ENCODE measurements at places on chromosomes 2 and 18.

GRCh38 chr18:52228166-52228565 is 111.8 kb upstream of the DCC start:
- DNase-seq: no peak

DNA sequence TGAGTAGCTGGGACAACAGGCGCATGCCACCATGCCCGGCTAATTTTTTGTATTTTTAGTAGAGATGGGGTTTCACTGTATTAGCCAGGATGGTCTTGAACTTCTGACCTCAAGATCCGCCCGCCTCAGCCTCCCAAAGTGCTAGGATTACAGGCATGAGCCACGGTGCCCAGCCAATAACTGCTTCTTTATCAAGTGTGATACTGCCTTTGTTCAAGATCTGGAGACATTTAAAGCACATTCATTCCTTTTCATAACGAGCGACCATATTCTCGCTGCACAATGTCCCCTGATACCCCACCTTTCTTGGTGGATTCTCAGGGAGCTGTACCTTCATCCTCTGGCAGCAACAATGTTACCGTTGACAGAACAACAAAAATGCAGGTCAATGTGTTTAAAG is 75.4 kb downstream of the PIEZO2 start:
- no peak for DNase-seq

GRCh38 chr2:71823526-71823925 is 324.1 kb downstream of the CYP26B1 start:
- no peak for DNase-seq

DNA sequence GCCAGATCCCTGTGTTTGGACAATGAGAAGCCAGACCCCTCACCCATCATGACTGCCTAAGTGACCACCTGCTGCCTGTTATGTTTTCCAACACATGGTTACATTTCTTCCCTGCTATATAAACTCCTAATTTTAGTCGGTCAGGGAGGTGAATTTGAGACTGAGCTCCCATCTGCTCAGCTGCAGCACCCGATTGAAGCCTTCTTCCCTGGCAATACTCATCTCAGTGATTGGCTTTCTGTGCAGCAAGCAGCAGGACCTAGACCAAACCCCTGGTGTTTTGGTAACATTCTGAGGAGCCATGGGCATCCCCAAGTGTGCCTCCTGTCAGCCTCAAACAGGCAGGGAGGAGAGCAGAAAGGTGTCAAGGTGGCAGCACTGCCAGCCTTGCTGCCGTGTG is 141.2 kb downstream of the CD8B2 start:
- DNase-seq: no peak

GRCh38 chr2:169673921-169674320 is 20.3 kb downstream of the CFAP210 start:
- DNase-seq: no peak

DNA sequence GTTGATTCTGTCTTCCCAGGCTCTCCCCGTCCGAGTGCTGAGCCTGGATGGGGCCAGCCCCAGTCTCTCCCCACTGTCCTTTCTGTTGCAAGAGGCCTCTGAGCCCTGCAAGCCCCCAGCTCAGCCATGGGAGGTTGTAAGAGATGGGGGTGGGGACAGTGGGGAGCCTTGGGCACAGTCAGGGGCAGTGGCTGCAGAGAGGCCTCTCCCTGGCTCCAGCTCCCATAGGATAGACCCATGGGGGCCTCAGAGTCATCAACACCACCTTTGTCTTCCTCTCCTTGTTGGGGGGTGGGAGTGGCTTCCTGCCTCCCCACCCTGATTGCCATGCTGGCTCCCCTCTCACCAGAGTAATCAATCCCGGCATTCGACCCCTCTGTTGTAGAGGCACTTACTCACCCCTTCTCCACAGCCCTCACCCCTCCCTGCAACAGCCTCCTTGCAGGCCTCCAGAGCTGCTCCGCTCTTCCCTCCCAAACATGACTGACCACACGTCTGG is 37.5 kb upstream of the NPAS2 start:
- DNase-seq: no peak

- DNase-seq: peak; percentile 49
Observed at GRCh38 chr18:77106331-77106730, 26.3 kb downstream of the MBP start.

- no peak for DNase-seq
Observed at GRCh38 chr2:66570471-66570870, 135.5 kb downstream of the MEIS1 start.

GRCh38 chr2:53234548-53234903 is 533.1 kb upstream of the CHAC2 start:
- no peak for DNase-seq

GRCh38 chr2:12429779-12430406 is 286.8 kb upstream of the TRIB2 start:
- DNase-seq: no peak

- no peak for DNase-seq
Observed at GRCh38 chr2:85120363-85120762, 12.8 kb upstream of the TCF7L1 start.

DNA sequence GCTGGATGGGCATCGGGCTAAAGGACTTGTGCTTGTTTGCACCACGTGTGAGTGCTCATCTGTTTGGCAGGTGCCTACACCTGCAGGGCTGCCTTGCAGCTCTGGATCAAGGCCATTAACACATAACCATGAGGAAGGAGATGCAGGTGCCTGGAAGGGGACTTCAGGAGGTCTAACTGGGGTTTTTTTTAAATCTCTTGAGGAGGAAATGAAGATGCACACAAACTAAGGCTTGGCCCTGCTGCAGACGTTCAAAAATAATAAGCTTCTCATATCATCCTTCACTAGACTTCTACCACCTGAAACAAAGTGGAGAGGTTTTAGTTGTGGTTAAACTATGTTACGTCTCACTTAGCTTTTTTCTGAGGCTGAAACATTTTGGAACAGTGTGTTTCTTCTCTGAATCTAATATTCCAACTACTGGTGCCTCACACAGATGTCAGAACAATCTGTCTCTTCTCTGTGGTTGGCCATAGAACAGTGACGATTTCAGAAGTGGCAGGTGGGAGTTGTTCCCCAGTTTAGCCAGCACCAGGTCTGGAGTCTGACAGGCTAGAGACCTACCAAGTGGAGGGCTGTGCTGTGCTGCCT is 36.5 kb downstream of the BCL2L11 start:
- no peak for DNase-seq

DNA sequence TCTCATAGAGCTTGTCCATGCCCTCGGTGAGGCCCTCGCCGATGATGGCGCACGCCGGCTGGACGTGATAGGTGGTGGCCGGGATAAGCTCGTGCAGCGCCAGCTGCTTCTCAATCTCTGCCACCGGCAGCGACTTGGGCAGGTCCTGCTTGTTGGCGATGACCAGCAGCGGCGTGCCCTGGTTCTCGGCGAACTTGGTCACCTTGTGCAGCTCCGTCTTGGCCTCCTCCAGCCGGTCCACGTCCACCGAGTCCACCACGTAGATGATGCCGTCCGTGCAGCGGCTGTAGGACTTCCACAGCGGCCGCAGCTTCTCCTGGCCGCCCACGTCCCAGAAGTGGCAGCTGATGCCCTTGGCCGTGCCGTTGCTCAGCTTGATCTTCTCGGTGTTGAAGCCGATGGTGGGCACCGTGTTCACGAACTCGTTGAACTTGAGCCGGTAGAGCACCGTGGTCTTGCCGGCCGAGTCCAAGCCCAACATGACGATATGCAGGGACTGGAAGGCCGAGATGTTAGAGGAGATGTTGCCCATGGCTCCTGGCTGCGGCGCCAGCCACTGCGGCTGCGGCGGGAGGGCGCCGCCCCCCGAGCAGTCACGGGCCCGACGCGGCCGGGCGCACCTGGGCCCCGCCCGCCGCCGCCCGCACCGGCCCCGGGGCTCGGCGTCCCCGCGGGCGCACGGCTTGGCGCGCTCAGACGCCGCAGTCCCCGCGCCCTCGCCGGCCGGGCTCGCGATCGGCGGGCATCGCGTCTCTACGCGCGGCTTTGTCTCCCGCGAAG is 636 bp downstream of the ARL4C start:
- no peak for DNase-seq

- no peak for DNase-seq
Observed at GRCh38 chr2:171864357-171864985, 29.6 kb downstream of the SLC25A12 start.

DNA sequence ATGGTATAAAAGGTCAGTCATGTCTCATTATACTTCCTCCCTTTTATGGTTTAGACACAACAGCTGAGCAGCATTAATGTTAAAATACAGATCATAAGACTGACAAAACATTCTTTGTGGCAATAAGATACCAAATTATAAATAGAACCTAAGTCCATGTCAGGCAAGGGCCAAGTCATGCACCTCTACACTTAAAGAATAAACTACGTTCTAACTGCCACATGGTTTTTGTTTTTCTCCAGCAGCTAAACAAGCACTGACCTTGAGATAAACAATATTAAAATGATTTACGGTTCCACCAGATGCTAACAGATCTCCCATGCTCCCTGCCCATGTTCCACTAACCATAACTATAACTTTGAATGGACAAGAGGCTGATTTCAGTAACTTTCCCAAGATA is 368.6 kb upstream of the TFPI start:
- no peak for DNase-seq

DNA sequence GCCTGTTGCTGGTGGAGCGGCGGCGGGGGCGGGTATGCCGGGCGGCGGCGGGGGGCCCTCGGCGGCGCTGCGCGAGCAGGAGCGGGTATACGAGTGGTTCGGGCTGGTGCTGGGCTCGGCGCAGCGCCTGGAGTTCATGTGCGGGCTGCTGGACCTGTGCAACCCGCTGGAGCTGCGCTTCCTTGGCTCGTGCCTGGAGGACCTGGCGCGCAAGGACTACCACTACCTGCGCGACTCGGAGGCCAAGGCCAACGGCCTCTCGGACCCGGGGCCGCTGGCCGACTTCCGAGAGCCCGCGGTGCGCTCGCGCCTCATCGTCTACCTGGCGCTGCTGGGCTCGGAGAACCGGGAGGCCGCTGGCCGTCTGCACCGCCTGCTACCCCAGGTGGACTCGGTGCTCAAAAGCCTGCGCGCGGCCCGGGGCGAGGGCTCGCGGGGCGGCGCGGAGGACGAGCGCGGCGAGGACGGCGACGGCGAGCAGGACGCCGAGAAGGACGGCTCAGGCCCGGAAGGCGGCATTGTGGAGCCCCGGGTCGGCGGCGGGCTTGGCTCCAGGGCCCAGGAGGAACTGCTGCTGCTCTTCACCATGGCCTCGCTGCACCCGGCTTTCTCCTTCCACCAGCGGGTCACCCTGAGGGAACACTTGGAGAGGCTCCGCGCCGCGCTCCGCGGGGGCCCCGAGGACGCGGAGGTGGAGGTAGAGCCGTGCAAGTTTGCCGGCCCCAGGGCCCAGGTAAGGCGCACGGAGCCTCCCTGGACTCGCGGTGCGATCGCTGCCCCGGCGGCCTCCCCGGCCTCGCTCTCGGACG is 1.0 kb downstream of the ZCCHC2 start:
- DNase-seq: peak; percentile 14

- DNase-seq: no peak
Observed at GRCh38 chr2:58434692-58435091, 193.6 kb upstream of the FANCL start.

DNA sequence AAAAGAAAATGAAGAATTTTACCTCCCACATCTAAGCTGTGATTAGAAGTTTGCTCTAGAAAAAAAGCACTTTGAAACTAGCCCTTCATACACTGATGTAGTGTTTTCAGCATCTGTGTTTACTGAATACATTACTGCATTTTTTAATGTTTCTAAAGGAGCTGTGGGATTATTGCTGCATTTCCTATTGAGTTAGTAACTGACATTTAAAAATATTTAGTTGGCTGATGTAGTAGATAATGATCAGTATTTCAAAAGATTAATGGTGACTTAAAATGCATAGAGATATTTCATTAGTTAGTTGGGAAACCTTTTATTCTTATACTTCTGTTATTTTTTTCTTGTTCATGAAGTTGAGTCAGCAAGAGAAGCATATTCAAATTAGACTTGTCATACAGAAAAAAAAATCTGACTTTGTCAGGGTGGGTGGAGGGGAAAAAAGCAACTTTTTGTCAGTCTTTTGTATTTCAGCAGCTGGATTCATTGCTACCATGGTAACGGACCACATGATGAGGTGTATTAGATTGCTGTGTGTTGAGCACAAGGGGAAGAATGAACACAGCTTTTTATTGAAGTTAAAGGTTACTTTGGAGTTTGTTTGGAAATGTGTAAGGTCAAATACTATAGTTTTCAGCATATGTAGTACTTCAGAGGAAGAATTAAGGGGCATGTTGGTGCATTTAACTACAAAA is at the start of gene DTNA:
TSS of gene DTNA (plus strand) at position 549 of the 692 bp plus-strand sequence. CDS start 45,679 bp downstream, outside the sequence.
- no peak for DNase-seq

DNA sequence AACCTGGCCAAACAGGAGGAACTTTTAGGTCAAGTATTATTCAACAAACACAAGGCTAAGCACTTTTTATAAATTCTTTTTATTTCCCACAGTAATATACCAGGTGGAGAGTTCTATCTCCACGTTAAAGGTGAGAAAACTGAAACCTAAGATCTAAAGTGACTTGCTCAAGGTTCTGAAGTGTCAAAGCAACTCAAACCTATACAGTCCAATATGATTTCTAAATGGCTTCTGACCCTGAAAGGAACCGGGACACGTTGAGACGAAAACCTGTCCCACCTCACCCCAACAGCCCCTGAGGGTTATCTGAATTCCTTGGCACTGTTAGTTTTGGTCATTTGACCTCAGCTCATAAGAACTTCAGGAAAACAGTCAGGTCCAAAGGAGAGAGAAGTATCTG is 814.5 kb upstream of the LRATD1 start:
- no peak for DNase-seq

- DNase-seq: no peak
Observed at GRCh38 chr2:21229302-21229701, 105.5 kb downstream of the TDRD15 start.

GRCh38 chr2:201618744-201619662 is 24.3 kb downstream of the TMEM237 start:
- DNase-seq: no peak

- DNase-seq: no peak
Observed at GRCh38 chr2:125559186-125559585, 1096.8 kb upstream of the GYPC start.

GRCh38 chr2:171523088-171524017 is 1.1 kb downstream of the CYBRD1 start:
- DNase-seq: no peak

DNA sequence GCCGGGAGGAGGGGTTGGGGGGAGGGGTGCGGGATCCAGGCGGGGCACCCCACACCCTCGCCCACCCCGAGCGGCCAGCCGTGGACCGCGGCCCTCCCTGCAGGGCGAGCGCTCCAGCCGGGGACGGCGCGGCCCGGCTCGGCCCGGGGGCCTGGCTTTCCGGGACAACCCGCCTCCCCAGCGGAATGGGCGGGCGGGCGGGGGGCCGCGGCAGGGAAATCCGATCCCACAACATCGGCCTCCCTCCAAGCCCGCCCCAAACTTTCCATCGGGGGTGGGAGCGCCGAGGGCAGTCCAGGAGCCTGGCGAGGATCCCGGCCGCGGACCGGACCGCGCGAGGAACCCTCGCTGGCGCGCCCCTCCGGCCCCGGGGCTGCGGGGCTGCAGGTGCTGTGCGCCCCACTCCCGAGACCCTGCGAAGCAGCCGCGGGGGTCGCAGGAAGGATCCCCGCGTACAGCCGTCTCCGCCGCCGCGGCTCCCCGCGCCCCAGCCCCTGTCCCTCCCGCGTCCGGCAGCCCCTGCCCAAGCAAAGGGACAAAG is 529 bp downstream of the SEMA4C start:
- DNase-seq: no peak

DNA sequence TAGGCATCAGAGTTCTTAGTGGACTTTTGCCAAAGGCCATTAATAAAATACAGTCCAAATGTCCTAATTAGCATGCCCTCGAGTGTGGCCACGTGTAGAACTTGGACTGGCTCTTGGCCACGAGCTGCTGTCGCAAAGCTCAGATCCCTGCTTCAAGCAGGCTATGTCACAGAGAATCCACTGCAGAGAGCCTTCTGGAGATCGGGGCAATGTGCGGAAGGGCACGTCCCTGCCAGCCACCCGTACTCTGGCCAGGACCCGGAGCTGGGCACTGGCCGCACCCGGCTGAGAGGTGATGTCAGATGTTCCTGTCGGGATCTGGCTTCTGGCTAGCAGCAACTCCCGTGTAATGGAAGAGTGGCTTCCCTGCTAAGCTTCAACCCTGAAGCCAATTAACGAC is 432.7 kb upstream of the ID2 start:
- no peak for DNase-seq

All from stimulated activated CD8-positive, alpha-beta memory T cell treated with anti-CD3 and anti-CD28 coated beads, Interleukin-15, amount 100 ng/mL, for 24 hours (primary cell).